T-helper 1 cell (primary cell): ENCODE measurements at places on chromosomes 6 and 20.

DNA sequence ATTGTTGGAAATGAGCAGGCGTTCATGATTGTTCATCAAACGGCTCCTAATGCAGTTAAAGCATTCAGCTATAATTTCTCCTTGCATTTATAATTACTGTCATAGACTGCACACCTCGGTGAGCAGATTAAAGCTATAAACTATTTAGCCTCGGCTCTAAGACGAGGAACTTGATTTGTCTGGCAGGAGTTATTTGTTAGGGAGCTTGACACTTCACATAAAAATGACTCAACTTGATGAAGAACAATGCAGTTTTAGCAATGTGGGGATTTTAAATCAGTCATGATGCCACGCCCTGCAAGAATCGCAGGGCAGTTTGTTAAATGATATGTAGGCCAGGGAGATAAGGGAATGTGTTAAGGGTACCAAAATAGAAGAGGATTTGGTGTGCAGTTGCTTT is 290.2 kb downstream of the TSHZ2 start:
- DNase-seq: no peak

DNA sequence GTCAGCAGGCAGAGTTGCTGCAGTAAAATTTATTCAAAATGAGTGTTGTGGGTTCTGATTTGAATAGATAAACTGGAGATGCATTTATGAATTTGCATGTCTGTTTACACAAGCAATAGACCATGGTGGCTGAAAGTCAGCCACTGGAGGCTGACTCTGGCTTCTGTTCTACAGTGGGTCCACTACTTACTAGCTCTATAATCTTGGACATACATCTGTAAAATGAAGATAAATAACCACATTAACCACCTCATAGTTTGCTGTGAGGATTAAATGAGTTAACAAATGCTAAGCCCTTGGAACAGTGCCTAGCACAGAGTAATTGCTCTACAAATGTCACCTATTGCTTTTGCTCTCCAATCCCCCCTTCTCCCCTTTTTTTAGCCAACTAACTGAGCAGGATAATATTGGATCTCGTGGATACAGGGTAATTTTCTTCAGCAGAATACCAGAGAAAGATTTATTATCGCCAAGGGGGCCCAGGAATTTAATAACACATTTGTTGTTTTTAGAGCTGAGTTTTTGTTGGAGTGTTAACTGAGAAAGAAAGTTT is 1.4 kb upstream of the PM20D2 start:
- no peak for DNase-seq

DNA sequence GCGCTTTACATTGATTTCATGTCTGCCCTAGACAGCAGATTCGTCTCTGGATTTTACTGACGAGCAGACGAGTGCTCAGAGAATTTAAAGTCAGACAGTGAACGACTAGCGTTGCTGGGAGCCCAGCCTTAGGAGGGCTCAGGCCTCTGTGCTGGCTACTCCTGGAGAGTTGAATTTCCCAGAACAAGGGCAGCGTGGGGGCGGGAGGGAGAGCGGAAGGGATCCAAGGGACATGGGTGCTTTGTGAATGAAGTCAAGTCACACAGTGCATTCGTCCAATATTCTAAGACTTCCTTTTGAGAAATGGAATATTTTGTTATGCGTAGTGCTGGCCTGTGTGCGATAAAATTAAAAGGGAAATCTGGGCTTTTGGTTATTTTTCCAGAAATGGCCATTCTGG is 126.5 kb downstream of the MYLK4 start:
- DNase-seq: no peak

- DNase-seq: no peak
Observed at GRCh38 chr6:128172752-128173682, 272.2 kb upstream of the THEMIS start.

DNA sequence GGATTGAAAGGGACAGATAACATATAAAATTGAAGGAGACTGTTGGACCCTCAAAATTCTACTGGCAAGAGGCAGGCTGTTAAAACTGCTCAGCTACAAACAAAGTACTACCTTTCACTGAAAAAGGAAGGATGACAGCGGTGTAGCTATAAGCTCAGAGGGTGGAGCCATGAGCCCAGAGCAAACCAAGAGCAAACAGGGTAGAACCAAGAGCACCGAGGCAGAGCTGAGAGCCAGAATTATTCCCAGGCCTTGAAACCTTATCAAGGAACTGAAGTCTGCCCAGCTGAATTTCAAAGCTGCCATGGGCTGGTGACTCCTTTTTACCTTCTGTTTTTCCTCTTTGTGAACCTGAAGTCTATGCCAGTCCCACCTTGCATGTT is 74.7 kb upstream of the SLC4A11 start:
- no peak for DNase-seq

GRCh38 chr20:48066246-48066645 is 281.0 kb upstream of the SULF2 start:
- DNase-seq: no peak
